H1 (cell line): ENCODE measurements at places on chromosomes 3 and 15. TPM values are rescaled to one million over a fixed set of nuclear protein-coding genes. Genes with fewer than 3 reads are reported as not detected.

The CFAP100 gene
- 0.09 and 0.17 TPM in 2 replicates for polyA plus RNA-seq

The SLC24A5 gene
- polyA plus RNA-seq = not detected in 2 replicates

The MASP1 gene
- 3.5 and 5.8 TPM in 2 replicates for polyA plus RNA-seq

The CGGBP1 gene
- polyA plus RNA-seq = 15.7 and 22.9 TPM in 2 replicates

The LRRC31 gene
- not detected in 2 replicates for polyA plus RNA-seq

The CILP gene
- polyA plus RNA-seq = 0.02 TPM in 1 of 2 replicates, not detected in the other

The EPHA3 gene
- 0.08 and 0.09 TPM in 2 replicates for polyA plus RNA-seq

The ANKDD1A gene
- 4.1 and 6.8 TPM in 2 replicates for polyA plus RNA-seq

The KBTBD8 gene
- polyA plus RNA-seq = 1.2 and 3.2 TPM in 2 replicates

The TRPM1 gene
- 0.05 and 0.16 TPM in 2 replicates for polyA plus RNA-seq

The REC114 gene
- 0.12 TPM in 1 of 2 replicates, not detected in the other for polyA plus RNA-seq

The SLC22A13 gene
- polyA plus RNA-seq = 0.05 and 0.06 TPM in 2 replicates

The GHRL gene
- 0.06 and 0.32 TPM in 2 replicates for polyA plus RNA-seq

The EBLN2 gene
- polyA plus RNA-seq = 1.6 and 1.9 TPM in 2 replicates

The THBS1 gene
- polyA plus RNA-seq = 10.3 and 21.7 TPM in 2 replicates

The COL8A1 gene
- polyA plus RNA-seq = 0.21 and 0.35 TPM in 2 replicates

The ZBBX gene
- 0.06 and 0.17 TPM in 2 replicates for polyA plus RNA-seq

The DUOXA2 gene
- 0.05 TPM in 1 of 2 replicates, not detected in the other for polyA plus RNA-seq

The SOX14 gene
- 0.03 TPM in 1 of 2 replicates, not detected in the other for polyA plus RNA-seq

- DNase-seq = no peak
Observed at GRCh38 chr15:68732451-68732850, 88.2 kb downstream of the ANP32A start.

DNA sequence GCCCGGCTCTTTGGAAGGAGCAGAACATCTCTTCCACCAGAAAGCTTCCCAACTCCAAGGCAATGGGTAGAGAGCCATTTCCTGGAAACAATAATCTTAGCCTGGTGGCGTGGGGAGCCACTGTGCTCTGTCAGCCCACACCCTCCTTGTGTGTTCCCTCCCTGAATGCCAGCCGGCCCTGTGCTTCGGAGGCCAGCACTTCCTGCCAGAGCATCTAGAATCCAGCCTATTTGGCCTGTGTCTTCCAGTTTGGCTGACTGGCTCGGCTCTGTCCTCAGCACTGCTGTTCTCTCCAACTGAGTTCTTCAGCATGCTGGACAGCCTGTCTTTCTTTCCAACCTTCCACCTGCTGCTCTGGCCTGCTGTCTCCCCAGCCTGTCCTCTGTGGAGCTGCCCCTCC, 349.3 kb downstream of the MFSD1 start:
- DNase-seq = no peak

- DNase-seq = peak; percentile 42
Observed at GRCh38 chr3:32457971-32458471, 44.6 kb downstream of the CMTM6 start.

- no peak for DNase-seq
Observed at GRCh38 chr3:104612218-104612617, 754.5 kb upstream of the ALCAM start.

DNA sequence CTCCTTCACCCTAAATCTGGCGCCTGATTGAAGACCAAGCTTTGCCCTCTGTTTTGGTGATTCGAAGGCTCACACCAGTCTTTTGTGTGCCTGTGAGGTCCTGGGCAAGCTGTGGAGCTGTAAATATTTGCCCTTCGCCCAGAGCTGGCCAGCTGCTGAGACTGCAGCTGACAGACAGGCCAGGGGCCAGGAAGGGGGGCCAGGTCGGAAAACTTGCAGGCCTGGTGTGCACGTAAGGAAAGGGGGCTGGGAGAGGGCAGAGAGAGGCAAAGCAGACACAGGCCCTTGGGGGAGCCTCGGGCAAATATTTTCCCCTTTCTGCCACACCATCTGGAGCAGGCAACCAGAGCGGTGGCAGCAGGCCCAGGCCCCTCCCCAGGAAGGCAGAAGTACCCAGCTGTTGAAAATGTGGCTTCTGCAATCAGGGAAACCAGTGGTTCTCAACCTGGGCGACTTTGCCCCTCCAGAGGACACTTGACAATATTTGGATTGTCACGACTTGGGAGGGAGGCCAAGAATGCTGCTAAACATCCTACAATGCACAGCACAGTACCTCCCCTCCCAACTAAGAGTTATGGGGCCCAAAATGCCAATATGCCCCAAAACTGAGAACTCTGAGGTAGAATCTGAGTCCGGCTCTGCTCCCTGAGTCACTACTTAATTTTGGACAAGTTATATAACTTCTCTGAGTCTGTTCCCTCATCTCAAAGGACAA, 2.5 kb downstream of the PDZRN3 start:
- DNase-seq = no peak

- no peak for DNase-seq
Observed at GRCh38 chr3:5055357-5056110, 66.6 kb upstream of the ARL8B start.

DNA sequence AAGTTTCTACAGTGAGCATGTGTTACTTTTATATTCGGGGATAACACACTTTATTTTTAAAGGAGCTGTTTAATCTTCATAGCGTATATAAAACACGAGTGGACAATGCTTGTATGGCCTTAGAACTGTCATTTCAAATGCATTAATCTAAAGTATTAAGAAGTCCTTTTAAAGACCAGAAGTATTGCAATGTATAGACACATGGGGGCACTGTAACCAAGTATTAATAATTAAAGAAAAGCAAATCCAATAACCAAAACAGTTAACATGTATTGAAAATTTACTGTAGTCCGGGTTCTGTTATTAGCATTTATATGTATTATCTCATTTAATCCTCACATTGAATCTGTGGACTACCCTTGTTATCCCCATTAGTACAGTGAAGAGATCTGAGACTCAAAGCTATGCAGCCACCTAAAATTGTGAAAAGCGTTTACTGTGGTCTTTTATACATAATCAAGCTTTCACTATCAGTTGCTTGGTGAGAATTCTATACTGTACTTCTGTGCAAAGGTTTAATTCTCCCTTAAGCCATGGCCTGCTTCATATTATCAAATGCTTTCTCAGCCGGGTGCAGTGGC, 10.1 kb downstream of the ARL14 start:
- DNase-seq = no peak

DNA sequence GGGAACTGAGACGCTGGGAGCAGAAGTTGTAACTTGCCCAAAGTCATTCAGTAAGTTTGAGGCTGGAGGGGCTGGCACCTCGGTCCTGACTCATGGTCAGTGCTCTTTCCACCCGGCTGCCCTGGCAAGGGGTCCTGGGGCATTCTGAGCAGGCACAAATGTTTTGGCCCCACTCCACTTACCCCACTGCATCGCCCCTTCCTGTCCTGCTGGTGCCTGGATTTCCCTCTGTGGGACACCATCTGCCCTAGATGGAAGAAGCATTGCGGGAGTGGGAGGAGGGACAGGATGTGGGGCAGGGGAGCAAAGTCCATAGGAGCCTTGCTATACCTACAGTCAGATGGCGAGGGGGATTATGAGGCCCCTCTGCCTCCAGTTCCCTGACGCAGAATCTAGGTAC, 4.5 kb downstream of the CORO2B start:
- no peak for DNase-seq

DNA sequence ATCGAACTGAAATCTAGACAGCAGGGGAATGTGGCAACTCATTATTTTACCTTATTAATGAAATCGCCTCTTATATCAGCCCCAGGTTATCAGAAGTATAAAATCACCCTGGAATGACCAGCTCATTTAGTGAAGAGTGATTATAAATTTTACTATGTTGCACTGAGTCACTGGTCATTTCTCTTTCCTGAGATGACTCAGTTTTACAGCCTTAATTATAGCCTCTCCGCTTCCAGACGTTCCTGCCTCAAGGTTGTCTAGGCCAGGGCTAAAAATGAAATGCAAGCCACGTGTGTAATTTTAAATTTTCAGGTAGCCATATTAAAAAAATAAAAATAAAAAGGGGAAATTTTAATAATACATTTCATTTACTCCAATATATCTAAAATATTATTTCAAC, 33.3 kb downstream of the DET1 start:
- no peak for DNase-seq

- DNase-seq = no peak
Observed at GRCh38 chr3:99624496-99625236, 13.7 kb upstream of the COL8A1 start.

GRCh38 chr15:92650256-92650655, 5.3 kb downstream of the FAM174B start:
- DNase-seq = no peak

DNA sequence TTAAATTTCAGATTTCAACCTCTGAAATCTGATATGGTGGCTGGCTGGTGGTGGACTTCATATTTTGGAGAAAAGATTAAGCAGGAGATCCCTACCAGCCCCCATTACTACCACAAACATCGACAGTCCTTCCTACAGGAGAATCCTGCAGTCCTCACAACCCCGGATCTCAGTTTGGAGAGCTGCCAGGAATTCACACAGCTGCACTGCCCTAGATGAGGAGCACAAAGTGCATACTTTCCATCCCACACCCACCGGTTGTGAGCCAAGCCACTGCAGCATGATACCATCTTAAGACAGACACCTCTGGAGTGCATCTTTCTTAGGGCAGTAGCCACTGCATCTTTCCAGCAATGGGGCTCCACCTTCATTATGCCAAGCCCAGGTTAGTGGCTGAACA, 185.5 kb upstream of the GPR149 start:
- no peak for DNase-seq

- DNase-seq = no peak
Observed at GRCh38 chr15:67070150-67070549, 4.7 kb downstream of the SMAD3 start.

- no peak for DNase-seq
Observed at GRCh38 chr15:27094235-27094634, 123.3 kb downstream of the GABRG3 start.

- no peak for DNase-seq
Observed at GRCh38 chr15:73366766-73367623, 1.8 kb downstream of the HCN4 start.

GRCh38 chr3:111903067-111903511, 44.0 kb downstream of the PHLDB2 start:
- DNase-seq = no peak

DNA sequence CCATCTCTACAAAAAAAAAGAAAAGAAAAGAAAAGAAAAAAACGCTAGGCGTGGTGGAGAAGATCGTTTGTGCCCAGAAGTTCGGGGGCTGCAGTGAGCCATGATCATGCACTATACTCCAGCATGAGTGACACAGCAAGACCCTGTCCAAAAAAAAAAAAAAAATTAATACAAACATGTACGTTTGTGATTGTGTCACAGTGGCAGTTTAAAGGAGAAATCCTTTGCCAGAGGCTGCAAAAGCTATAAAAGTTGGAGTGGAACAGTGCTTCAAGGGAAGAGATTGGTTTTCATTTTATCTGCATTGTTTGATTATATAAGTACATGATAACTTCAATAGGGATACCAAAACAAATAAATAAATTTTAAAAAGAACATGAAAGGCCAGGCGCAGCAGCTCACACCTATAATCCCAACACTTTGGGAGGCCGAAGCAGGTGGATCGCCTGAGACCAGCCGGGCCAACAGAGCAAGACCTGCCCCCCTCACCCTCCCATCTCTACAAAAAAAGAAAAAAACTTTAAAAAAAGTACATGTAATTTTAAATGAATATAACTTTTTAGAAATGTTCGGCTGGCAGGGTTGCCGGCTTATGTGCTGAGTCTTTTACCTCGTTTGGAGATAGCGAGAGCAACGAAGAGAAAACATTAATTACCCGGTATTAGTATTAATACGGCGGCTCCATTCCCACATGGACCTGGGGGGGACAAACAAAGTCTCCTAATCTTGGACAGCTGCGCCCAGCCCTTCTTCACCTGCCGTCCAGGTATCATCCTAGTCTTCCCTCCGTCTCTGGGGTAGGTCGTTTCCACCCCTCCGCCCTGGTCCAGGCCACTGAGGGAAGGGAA, 573 bp upstream of the DIS3L start:
- DNase-seq = no peak

DNA sequence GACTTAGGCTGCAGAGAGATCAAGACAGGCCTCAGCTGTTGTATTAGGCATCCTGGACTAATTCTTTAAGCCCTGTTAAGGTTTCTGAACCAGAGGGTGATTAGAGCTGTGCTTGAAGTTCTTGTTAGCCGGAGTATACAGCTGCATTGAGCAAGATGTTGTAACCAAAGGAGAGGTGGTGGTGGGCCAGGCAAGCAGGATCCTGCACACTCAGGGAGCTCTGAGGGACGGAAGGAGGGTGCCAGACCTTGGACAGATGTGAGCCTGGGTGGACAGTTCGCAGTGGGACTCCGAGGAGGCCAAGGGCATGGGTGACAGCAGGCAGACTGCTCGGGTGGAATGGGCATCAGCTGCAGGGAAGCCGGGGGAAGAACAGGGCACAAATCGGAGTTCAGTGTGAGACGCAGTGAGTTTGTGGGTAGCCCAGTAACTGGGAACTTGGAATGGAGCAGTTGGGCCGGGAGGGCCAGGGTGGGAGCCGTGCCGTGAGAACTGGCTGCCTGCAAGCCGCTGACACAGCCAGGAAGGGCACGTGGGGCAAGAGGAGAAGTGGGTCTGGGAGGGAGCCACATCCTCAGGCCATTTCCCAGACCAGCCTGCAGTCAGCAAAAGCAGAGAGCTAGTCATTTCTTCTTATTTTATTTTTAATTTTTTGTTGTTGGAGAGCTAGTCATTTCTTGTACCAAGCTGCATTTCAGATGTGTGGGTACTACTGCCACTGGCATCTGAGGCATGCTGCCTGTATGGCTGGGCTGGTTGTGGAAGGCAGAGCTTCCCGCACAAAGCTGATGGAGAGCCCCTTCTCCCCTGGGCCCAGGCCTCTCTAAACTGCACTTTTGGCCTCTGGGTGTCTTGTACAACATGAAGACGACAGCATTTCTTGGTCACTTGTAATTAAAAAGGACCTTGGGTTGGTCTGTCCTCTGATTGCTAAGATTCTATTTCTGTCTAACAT, 61.0 kb downstream of the PGPEP1L start:
- DNase-seq = no peak

DNA sequence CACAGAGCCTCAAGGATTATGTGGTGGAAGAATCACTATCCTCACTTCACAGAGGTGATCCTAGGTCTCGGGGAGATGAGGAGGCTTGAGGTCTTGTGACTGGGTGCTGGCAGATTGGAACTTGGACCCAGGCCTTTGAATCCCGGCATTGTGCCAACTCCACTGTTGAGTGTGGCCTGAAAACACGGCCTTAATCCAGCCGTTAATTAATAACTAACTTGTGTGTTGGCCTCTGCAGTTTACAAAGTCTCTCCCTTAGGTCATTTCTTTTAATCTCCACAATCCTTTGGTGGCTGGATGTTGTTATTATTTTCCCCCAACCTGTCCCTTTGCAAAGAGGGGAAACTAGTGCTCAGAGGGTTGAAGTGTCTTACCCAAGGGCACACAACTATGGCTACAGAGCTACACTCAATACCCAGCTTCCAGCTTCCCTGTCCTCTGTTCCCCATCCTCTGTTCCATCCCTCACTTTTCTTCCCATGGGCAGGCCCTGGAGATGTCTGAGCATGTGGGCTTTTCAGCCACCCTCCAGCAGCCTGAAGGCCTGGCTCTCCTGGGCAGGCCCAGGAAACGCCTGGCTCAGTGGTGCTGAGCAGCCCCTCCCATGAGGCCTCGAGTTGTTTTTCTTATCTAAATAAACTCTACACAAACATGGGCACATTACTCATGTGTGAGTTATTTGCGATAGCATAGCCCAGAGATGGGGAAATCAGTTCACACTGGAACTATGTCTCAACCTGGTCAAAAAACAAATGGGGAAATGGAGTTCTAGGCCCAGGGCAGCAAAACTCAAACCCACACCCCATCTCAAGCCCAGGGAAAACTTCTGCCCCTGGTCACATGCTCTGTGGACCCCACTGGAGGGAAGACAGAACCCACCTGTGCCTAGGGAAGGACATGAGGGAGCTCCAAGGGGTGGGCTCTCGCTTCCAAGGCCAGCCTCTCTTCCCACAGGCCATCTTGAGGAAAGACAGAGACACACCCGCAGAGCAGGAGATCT, 16.8 kb upstream of the SMAD3 start:
- no peak for DNase-seq

GRCh38 chr3:79018265-79018664, 749.5 kb downstream of the ROBO1 start:
- no peak for DNase-seq
